NCI-H2081 (cell line): ENCODE measurements at places on chromosomes 5 and 9.

DNA sequence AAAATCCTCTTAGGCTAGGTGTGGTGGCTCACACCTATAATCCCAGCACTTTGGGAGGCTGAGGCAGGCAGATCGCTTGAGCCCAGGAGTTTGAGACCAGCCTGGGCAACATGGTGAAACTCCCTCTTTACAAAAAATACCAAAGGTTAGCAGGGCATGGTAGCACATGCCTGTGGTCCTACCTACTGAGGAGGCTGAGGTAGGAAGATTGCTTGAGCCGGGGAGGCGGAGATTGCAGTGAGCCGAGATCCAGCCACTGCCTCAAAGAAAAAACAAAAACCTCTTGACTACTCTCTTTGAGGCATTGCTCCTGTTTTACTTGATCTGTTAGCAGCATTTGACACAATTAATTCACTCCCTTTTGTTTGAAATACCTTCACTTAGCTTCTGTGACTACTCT is 20.7 kb downstream of the KIF2A start:
- DNase-seq = no peak

DNA sequence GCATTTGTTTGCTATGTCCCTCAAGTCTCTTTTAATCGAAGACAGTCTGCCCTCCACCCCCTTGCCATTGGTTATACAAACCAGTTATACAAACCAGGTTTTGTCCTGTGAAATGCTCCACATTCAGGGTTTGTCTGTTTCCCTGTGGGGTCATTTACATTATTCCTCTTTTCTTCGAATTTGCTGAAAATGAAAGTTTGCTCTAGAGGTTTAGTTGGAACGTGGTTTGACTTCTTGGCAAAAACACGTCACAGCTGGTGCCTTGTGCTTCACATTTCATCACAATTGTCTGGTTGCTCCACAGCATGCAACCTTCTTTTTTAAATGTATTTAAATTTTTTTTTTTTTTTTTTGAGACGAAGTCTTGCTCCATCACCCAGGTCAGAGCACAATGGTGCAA is 4.2 kb upstream of the HAVCR2 start:
- DNase-seq = no peak

GRCh38 chr9:100561256-100561655 is 16.6 kb upstream of the CAVIN4 start:
- DNase-seq = no peak

- DNase-seq = no peak
Observed at GRCh38 chr9:109912726-109913460, 132.9 kb downstream of the PALM2AKAP2 start.
